ENCODE measurements at places on chromosomes 6 and 20.

DNA sequence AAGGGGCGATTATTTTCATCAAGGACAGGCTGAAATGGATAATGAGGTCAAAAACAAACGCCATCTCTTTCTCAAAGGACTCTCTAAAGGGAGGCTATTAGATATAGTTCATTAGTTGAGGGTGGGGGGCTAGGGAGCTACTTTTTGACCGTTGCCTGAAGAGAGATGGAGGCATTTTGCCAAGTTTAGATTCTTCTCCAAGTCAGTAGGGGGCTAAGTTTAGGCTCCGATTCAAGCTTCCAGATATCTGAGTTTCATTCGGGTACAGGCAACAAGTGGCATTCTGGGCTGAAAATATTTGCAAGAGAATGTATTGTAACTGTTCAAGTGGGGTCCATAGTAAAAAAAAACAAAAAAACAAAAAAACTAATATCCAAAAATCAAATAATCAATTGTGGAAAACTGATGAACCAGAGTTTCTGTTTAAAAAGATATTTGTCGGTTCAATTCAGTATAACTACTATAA is 43.4 kb upstream of the PIM1 start:
- peak overlapping the region; percentile 94 for H3K27ac ChIP-seq
- no peaks in the 10 kb centered on the region for H3K27me3 ChIP-seq
- no peaks in the 10 kb centered on the region for H3K36me3 ChIP-seq
- H3K4me1 ChIP-seq = peaks cover 33% of the 10 kb centered on the region
- no peak for DNase-seq

DNA sequence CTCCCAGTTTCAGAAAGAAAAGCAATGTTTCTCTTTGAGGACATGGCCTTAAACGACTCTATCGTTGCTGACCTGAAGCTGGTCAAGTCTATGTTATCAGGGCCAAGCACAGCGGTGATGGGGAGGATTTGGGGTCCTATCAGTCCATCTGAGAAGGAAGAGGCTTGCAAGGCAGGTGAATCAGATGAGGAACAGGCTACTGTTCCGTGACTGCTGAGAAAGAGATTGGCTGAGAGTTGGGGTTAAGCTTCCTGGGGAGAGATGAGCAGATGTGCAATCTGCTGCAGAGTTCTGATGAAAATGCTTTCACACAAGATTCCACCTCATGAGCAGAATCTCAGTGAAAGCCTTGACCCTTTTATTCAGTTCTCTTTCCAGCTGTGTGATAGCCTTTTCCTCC is 168.3 kb upstream of the STMND1 start:
- no peak overlapping the region for H3K4me3 ChIP-seq
- no peaks in the 10 kb centered on the region for H3K27me3 ChIP-seq
- no peak overlapping the region for H3K27ac ChIP-seq
- H3K4me1 ChIP-seq = no peaks in the 10 kb centered on the region
- DNase-seq = no peak

DNA sequence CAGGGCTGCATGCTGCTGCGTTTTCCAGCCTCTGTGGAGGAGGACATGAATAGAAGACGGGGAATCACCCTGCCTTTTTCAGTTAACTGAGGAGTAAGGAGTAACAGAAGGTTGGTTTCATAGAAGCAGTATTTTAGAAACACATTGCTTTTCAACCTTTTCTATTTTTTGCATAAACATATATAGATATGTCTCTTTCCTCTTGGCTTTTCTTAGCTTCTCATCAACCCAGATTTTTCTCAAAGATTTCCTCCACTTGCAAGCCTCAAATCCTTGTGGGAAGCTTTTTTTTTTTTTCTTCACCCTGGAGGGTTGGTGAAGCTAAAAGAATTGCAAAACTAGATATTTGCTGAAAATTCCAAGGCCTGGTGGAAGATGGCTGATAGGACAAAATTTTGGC is 6.0 kb downstream of the SLC24A3 start:
- H3K4me1 ChIP-seq = 0 out of 2 replicates have a peak, but pooled peaks cover under 1% of the 10 kb centered on the region
- H3K4me3 ChIP-seq = no peak overlapping the region
- no peak for DNase-seq
- H3K27me3 ChIP-seq = peaks cover 8% of the 10 kb centered on the region

GRCh38 chr6:133957227-133957626 is 4.2 kb downstream of the TBPL1 start:
- no peaks in the 10 kb centered on the region for H3K27me3 ChIP-seq
- no peak overlapping the region for H3K27ac ChIP-seq

DNA sequence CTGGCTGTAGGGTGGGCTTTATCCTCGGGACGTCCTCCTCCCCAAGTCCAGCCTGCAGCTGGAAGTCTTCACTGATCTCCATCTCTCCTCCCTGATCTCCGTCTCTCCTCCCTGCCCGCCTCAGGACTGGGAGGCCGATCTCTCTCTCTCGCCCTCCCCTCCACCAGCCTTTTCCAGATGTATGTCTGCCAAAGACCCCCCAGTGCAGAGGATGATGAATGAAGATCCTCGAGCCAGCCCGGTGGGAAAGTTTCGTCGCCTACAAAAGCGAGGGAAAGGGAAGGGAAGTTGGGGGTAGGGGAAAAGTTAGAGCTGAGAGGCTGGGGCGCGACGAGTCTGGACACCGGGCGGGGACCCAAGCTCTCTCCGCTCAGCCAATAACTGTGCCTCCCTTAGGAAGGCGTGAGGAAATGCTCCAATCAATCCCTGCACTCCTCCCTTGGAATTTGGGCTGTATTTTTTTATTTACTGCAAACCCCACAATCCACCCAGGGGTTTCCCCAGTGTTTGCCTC is 595 bp upstream of the SRF start:
- H3K27me3 ChIP-seq = peaks cover 4% of the 10 kb centered on the region
- DNase-seq = no peak
- peaks cover 8% of the 10 kb centered on the region for H3K36me3 ChIP-seq
- peak overlapping the region; percentile 94 for H3K27ac ChIP-seq
- H3K4me1 ChIP-seq = peaks cover 17% of the 10 kb centered on the region
- H3K4me3 ChIP-seq = peak overlapping the region; percentile 86

DNA sequence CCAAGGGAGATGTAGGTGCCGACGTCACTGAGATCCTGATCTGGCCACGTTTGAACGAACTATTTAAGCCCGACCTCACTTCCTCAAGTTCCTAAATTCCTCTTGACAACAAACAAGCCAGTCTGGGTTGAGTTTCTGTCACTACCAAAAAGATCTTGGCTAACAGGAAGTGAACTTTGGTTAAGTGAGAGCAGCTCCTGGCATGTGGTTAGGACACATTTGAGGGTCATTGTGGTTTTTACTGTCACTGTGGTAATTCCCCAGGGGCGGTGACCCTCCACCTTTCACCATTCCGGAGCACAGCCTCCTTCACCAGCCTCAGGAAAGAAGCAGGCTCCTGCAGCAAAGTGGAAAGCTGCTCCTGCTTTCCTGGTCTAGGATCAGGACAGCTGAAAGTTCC is 43.1 kb upstream of the ZNF831 start:
- H3K36me3 ChIP-seq = no peaks in the 10 kb centered on the region
- H3K27ac ChIP-seq = no peak overlapping the region
- DNase-seq = no peak

GRCh38 chr6:128676456-128676855 is 156.1 kb upstream of the PTPRK start:
- no peaks in the 10 kb centered on the region for H3K27me3 ChIP-seq
- DNase-seq = no peak
- H3K36me3 ChIP-seq = no peaks in the 10 kb centered on the region
- no peaks in the 10 kb centered on the region for H3K4me1 ChIP-seq
- H3K4me3 ChIP-seq = no peak overlapping the region

- H3K4me1 ChIP-seq = 0 out of 2 replicates have a peak, but pooled peaks cover 2% of the 10 kb centered on the region
- no peak overlapping the region for H3K27ac ChIP-seq
- H3K4me3 ChIP-seq = no peak overlapping the region
- H3K27me3 ChIP-seq = no peaks in the 10 kb centered on the region
Measured at GRCh38 chr6:13262302-13263230, 65.8 kb downstream of the TBC1D7 start.

All from H1 (cell line).